Nephron progenitor cell (in vitro differentiated cells): ENCODE measurements at places on chromosomes 16 and 17.

DNA sequence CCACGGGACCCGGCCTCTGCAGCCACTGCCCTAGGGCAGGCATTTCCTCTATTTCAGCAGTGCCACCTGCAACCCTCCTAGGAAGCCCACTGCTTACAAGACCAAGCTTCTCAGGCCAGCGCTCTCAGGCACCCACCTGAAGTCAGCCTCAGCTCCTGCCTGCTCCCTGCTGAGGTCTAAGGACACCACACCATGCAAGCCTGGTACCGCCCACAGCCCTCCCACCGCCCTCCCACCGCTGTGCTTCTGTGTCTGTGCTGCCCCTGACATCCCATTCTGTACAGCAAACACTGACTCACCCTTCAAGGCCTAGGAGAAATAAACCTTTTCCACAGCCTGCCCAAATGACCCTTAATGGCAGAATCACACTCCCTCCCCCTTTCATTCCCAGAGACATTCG lies 6.3 kb downstream of the CLUH start:
- no peak for DNase-seq

- DNase-seq: no peak
Measured at GRCh38 chr17:21173543-21173942, 40.4 kb downstream of the TMEM11 start.

DNA sequence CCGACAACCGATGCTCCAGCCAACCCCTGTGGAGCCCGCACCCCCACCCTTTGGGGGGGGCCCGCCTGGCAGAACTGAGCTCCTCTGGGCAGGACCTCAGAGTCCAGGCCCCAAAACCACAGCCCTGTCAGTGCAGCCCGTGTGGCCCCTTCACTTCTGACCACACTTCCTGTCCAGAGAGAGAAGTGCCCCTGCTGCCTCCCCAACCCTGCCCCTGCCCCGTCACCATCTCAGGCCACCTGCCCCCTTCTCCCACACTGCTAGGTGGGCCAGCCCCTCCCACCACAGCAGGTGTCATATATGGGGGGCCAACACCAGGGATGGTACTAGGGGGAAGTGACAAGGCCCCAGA lies 17.9 kb downstream of the NGFR start:
- DNase-seq: no peak

- DNase-seq: no peak
Measured at GRCh38 chr16:25431472-25431871, 173.8 kb upstream of the ZKSCAN2 start.

DNA sequence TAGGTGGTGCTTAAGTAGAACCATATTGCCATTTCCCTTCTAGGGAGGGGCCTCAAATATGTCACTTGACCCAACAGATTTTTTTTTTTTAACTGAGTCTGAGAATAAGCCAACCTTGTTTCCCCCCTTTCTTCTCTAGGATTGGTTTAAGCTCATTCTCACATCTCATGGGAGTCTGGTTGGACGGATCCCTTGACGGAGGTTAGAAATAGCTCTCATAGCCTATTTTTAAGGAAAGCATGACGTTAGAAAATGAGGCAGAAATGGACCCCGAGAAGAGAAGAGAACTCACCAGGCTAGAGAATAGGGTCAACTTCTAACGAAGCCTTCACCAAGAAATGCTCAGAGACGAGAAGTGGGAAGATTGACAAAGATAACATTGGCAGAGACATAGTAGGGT lies 95.1 kb upstream of the ZFHX3 start:
- no peak for DNase-seq

- peak; percentile 18 for DNase-seq
Measured at GRCh38 chr16:46885960-46886763, 2.0 kb downstream of the GPT2 start.

- DNase-seq: no peak
Measured at GRCh38 chr16:12099451-12100123, 123.1 kb downstream of the SNX29 start.

DNA sequence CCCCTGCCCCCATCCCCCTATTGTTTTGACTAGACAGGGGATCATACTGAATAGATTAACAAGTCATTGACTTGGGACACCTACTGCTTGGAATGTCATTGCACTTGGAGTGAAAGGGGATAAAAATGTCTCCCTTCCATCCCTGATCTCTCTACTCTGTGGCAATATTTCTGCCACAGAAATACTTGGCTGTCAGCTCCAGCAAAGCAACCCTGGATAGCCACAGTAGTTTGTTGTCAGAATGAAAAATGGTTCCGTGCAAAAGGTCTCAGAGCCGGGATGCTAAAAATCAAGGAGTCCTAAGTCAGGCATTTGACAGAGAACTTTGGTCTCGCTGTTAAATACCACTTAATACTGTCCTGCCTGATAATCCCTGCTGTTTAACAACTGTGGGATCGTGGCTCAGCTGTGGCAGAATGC lies 722.0 kb upstream of the SOX9 start:
- DNase-seq: peak; percentile 27

GRCh38 chr16:26697807-26698206 lies 368.9 kb upstream of the C16orf82 start:
- DNase-seq: no peak

DNA sequence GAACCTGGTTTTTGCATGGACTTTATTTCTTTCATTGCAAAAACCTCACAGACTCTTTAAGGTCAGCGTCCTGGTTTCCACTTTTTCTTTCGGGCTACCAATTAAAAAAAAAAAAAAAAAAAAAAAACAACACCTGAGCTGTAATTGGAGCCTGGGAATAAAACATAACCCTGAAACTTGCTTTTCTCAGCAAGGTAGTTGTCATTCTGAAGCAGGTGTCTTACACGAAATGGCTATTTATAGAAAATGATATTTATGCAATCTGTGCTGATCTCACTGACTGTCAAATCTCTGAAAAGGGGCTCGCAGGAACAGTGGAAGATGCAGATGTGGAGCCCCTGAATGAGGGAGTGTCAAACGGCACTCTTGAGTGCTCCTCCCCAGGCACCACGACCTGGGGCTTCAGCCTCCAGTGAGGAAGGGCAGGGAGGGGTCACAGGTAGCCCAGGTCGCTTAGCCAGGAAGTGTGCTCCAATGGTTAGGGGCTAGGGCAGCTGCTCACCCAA lies 10.4 kb upstream of the COTL1 start:
- no peak for DNase-seq

- DNase-seq: no peak
Measured at GRCh38 chr16:75372236-75372856, 61.0 kb downstream of the CFDP1 start.

- no peak for DNase-seq
Measured at GRCh38 chr17:27576477-27577083, 54.4 kb upstream of the LGALS9 start.

GRCh38 chr17:74858672-74859458 lies 820 bp downstream of the GRIN2C start:
- no peak for DNase-seq

DNA sequence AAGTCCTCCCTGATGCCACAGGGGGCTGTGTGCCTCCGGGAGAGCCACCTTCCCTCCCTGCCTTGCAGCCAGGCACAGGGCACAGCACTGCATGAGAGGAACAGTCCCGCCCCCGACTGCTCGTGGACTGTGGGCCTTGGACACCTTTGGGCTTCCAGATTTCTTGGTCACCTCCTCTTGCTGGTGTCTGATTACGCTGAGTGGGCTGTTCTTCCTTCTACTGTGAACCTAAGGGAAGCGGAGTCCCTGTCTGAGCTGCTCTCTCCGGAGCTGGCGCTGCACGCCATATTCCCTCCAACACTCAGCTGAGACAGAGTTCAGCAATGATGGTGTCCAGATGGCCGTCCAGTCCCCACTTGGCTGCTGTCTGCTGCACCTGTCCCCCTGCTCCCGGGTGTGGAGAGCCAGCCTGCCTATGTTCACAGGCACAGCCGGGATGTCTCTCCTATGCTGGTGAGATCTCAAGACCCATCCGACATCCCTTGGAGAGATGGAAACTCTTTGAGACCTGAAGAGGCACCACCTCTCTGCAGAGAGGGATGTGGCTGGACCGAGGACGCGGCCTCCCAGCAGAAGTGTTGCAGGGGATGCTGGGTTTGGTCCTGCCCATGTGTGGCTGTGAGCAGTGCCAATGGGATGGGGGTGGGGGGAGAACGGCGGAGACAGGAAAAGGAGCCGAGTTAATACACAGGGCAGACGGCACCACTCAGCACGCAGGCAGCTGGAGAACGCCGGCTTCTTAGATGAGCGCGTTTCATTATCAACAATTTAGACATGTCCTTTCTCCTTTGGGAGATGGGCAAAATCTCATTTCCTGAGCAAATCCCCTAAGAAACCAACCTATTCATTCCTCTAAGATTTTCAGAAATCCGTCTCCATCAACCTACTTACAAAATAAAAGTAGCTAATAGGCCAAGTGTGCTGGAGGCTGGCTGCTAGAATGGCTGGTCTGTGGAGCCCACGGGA lies 171.9 kb downstream of the ENGASE start:
- DNase-seq: no peak

GRCh38 chr17:57550016-57550415 lies 195.1 kb downstream of the CCDC182 start:
- no peak for DNase-seq

GRCh38 chr17:30950669-30951399 lies 20.0 kb upstream of the RNF135 start:
- no peak for DNase-seq

DNA sequence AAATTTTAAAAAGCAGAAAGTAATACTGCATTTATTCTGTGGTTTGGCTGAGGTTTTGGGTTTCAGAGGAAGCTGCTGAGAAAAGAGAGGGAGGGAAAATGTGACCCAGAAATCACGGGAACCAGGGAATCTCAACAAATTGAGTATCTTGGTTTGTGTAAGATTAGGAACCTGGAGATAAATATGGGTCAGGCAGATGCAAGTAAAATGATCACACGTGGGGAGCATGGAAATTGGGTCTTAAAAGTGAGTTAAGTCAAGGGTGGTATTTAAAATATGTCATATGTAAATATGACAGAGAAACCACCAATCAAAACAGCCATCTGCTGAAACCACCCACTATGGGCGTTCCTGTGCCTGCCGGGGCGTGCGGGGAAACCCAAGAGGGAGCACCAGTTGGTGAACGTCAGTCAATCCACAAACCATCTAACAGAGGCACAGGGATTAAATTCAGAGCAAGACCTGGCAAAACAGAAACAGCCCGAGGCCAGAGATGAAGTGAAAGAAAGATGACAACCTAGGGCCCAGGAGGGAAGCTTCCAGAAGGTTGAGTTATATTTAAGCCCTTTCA lies 33.4 kb downstream of the CDH13 start:
- DNase-seq: no peak

DNA sequence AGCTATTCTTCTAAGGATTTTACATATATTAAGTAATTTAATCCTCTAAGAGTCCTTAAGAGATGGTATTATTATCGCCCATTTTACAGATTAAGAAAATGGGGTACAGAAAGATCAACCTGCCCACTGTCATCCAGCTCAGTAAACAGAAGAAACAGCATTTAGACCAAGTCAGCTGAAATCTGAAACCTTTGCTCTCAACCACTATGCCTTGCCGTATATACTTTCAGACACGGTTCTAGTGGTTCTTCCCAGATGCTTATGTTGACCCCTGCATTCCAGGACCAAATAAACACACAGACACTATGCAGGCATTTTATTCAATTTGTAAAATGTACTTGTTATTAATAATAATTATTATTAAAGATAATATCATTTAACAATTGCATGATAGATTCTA lies 854.8 kb downstream of the KCNJ2 start:
- no peak for DNase-seq

GRCh38 chr16:8925455-8925854 lies 38.3 kb downstream of the USP7 start:
- DNase-seq: no peak

- DNase-seq: peak; percentile 47
Measured at GRCh38 chr16:15803618-15804017, 53.2 kb downstream of the MYH11 start.

GRCh38 chr17:34306466-34306865 lies 12.8 kb upstream of the CCL8 start:
- DNase-seq: no peak

DNA sequence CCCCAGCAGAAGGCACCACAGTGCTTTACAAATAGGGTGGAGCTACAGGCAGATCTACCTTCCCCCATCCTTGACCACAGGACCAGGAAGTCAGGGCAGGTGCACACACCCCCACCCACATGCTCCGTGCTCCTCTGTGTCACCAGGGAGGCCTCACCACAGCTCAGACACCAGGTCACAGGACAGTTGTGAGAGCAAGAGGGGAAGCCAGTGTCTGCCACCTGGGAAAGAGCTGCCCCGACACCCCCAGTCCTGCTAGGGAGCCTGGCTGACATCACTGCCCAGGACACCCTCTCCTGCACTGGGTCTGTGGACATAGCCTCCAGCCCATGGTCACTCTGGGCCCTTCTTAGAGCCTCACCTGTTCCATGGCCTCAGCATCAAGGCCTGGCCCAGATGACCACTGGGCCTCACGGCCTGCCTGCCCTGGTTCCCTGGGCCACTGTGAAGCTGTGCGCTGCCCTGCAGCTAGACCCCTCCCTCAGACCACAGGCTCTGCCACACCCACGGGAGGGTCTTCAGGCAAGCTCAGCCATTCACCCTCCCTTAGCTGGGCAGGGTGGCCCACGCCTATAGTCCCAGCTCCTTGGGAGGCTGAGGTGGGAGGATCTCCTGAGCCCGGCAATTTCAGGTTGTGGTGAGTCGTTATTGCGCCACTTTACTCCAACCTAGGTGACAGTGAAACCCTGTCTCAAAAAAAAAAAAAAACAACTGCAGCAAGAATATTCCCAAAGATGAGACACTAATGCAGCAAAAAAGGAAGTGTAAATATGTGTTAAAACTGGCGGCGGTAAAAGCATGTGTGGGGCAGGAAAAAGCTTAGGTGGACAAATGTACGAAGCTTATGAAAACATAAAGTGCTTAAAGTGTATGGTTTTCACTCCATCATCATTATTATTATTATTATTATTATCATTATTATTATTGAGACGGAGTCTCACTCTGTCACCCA lies 14.2 kb downstream of the POLR3K start:
- no peak for DNase-seq

GRCh38 chr17:6555331-6556120 lies 829 bp downstream of the PITPNM3 start:
- DNase-seq: peak; percentile 55

DNA sequence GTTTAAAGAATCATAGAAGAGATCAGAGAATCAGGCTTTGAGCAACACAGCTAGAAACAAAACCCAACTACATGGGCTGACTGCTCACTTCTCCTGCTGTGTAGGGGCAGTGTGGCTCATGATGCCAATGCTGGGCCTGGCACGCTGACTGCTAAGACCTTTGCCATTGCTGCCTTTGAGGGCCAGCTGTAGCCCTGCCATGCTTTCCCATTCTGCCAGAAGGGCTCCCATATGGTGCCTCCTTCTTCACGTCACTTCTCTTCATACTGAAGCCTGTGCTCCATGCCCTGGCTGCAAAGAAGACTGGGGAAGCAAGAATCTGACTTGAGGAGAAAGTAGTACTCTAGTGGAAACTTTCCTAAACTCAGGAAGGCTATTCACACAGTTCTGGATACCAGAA lies 232.9 kb downstream of the UTP18 start:
- DNase-seq: no peak
